Activated CD4-positive, alpha-beta T cell treated with anti-CD3 and anti-CD28 coated beads for 36 hours (primary cell): ENCODE measurements at places on chromosomes 3 and 15.

DNA sequence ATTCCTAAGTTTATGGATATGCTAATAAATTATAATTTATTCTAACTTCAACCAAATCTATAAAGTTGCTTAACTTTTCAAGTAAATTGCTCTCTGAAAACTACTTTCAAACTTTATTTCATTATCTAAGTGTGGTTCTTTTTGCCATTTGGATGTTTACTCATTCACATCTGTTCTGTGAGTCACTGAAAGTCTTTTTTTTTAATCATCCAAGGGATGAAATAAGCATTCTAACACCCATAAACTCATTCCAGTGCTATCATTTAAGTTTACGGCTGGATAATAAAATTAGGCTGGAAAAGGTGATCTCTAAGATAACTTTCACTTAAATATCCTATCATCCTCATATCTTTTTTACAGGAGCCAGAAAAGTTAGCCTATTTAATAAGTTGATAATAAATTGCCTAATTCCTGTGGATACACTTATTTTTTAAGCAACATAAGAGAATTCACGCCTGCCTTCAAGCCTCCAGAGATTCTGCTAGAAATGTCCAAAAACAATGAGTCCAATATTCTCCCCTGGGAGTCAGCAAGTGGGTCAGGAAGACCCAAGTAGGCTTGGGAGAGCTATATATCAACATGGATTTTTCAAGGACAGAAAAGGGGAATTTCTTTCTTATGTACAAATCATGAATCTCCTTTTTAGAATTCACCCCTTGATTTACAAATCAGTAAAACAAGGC lies 25.8 kb downstream of the SCG3 start:
- DNase-seq: no peak

GRCh38 chr15:38702178-38702912 lies 137.7 kb upstream of the RASGRP1 start:
- no peak for DNase-seq

- peak; percentile 18 for DNase-seq
These were observed 174.0 kb upstream of the PRICKLE2 start for GRCh38 chr3:64399205-64399800.

- no peak for DNase-seq
These were observed 2.9 kb downstream of the ZNF385D start for GRCh38 chr3:21747966-21748555.

GRCh38 chr3:160455846-160456245 lies 6.3 kb upstream of the TRIM59 start:
- DNase-seq: no peak

GRCh38 chr15:87660251-87661129 lies 596.0 kb downstream of the NTRK3 start:
- DNase-seq: no peak

DNA sequence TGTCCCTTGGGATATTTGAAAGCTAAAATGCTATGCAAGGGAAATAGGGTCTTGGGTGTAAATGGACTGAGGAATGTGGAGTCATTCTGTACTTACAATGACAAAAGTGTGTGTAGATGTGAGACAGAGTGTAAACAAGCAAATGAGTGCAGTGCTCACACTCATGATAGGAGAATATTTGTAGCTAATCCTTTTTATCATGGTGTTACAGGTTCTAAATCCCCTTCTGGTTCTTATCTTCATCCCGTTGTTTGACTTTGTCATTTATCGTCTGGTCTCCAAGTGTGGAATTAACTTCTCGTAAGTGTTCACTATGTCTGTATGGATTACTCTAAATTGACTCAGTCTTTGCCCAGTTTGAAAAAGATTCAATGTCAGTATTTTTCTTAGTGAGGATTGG lies 30.5 kb downstream of the SLC15A2 start:
- DNase-seq: no peak

GRCh38 chr3:155088706-155089345 lies 8.7 kb downstream of the MME start:
- DNase-seq: no peak

DNA sequence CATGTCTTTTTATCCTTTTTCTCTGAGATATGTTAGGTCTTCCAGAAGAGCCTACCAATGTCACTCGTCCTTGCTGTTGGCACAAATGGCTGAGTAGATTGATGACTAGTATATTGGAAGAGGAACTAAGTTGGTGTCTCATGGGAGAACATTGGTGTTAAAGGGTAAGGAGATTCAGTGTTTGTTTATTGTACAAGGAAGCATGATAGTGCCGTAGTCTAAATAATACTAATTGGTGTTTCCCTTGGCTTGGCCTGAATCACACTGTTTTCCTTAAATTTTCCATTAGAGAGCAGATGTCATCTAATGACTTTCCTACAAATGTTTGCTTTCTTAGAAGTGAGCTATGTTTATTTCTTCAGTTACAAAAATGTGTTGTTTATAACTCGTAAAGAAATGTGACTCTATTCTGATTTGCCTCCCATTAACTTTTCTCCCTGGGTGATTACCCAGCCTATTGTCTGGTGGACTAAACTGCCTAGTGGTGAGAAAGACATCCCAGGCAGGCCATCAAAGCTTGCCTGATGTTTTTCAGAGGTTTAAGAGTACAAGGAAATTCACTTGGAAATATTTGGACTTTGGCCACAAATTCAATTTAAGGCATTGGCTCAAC lies 28.7 kb downstream of the ADAMTSL3 start:
- no peak for DNase-seq

DNA sequence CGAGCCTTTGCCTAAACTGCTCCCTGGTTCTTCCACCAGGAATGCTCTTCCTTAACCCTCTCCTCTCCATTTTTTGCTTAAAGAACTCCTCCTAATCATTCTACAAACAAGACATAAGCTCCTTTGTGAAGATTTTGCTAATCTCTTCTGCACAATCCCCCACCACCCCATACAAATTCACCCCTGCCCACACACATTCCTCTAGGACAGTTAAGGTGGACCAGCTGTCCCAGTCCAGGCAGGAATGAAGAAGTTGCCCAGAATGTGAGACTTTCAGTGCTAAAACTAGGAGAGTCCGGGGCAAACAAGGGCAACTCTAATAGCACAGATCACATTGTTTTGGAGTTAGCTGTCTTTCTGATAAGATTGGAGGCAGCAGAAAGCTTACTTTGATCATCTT lies 13.9 kb upstream of the FAM174B start:
- no peak for DNase-seq

DNA sequence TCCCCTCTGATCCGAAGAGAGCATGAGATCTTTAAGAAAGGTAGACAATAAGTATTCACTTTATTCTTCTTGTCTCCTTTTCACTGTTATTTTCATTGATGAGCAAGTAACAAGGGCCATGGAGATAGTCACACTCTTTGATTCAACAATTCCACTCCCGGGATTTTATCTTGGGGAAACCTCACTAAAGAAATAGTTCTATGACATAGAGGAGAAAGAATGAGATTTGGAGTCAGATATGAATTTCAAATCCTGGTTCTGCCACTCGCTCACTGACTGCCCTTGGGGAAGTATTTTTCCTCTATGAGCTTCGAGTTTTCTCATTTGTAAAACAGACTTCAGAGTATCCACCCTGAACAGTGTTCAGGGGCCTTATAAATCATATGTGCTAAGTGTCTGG lies 514.6 kb downstream of the NLGN1 start:
- no peak for DNase-seq

DNA sequence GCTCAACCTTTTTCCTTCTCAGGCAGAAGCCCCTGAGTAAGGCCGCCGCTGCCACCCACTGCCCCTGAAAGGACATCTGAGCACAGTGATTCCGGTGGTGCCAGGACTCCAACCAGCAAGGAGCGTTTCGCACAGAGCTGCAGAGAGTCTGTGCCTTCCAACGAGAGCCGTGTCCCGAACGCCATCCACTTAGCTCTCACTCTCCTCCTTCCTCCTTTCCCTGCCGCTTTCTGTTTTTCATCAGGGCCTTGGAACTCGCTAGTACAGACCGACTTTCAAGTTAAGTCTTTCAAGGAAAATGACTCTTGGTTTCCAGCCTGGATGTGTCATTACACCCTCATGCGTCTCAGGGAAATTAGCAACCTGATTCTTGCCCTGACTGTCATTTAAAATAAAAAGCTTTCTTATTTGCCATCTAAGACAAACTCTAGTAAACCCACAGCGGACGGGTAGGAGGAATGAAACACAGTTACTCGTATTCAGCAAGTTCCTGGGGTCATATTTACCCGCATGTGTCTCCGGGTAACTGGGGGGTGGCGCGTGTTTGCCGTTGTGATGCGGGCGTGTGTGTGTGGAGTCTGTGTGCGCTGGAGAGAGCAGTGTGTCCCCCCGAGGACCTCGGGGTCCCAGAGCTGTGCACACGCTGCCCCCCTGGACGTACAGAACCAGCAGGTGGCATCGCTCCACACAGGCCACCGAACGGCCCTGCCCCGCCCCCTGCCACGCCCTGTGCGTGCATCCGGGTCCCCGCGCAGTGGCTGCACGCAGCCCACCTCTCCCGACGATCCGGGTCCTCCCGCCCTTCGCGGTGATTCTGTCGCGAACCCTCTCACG lies 30.4 kb upstream of the ALDH1A3 start:
- DNase-seq: peak; percentile 72

GRCh38 chr3:150409512-150410310 lies 1.6 kb downstream of the TSC22D2 start:
- DNase-seq: peak; percentile 85

DNA sequence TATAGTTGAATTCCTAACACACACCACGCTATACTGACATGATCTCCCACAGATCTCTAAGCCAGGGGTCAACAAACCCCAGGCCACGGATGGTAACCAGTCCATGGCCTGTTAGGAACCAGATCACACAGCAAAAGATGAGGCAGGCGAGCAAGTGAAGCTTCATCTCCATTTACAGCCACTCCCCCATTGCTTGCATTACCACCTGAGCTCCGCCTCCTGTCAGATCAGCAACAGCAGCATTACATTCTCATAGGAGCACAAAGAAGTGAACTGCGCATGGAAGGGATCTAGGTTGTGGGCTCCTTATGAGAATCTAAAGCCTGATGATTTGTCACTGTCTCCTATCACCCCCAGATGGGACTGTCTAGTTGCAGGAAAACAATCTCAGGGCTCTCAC lies 2.7 kb downstream of the PDCD7 start:
- peak; percentile 20 for DNase-seq

GRCh38 chr3:113264283-113265131 lies 53.1 kb downstream of the BOC start:
- no peak for DNase-seq

- DNase-seq: no peak
These were observed 282.0 kb upstream of the VEPH1 start for GRCh38 chr3:157785102-157785826.

DNA sequence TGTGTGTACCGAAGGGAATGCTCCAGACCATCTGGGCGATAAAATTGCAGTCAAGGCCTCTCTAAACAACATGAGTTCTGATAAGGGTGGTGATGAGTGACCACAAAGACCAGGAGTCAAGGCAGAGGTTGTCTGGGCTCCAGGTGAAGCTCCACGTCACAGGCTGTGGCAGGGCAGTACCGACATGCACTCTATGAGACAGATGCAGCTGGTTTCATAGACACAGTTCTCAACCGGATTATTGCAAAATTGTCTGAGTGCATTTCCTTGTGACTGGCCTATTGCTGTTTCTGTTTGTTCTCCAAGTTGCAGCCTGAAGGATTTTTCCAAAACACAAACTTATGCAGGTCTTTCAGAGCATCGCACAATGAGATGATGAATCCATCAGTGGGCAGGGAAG lies 157.5 kb upstream of the HES1 start:
- DNase-seq: no peak

- DNase-seq: no peak
These were observed 39.2 kb downstream of the EPHB3 start for GRCh38 chr3:184600685-184601377.

DNA sequence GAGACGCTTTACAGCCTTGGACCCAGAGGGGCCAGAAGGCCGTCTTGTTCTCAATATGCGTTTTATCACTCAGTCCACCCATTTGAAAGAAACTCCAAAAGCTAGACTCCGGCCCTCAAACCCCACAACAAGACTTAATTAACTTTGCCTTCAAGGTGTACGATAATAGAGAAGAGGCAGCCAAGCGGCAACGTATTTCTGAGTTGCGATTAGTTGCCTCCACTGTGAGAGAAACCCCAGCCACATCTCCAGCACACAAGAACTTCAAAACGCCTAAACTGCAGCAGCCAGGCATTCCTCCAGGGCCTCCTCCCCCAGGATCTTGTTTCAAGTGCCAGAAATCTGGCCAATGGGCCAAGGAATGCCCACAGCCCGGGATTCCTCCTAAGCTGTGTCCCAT lies 17.4 kb upstream of the INO80 start:
- no peak for DNase-seq

- no peak for DNase-seq
These were observed 56.6 kb downstream of the CBLB start for GRCh38 chr3:105812194-105812586.

DNA sequence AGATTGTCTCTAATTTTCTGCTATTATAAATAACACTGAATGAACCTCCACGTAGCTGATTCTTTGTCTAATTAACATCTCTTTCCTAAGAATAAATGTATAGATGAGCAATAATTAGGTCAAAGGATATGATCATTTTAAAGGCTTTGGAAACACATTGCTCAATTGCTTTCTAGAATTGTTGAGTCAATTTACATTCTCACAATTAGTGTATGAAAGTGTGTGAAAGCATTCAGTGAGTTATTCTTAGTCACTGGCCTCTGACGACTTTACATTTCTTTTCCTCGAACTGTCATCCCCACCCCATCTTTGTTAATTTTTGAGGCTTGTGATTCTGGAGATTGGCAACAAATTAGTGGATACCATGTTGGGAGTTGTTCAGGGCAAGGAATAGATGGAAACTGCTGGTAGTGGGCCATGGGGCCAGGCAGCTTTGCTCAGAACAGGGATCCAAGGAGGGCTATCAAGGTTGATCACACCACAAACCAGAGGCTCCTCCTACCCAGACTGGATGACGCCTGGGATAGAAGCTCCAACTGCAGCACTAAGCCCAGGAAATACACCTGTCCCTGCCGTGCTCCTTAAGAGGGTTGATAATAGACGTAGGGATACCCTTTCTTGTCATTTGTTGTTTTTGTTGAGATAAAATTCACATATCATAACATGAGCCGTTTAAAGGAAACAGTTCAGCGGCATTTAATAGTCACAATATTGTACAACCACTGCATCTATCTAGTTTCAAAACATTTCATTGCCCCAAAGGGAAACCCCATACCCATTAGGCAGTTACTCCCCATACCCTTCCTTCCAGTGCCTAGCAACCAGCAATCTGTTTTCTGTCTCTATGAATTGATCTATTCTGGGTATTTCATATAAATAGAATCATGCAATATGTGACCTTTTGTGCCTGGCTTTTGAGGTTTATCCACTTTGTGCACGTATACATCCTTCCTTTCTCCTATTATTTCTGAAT lies 27.9 kb downstream of the EIF1B start:
- DNase-seq: peak; percentile 36

- DNase-seq: no peak
These were observed 92.9 kb downstream of the LRRC3B start for GRCh38 chr3:26715431-26715830.

GRCh38 chr3:81339040-81339845 lies 422.2 kb downstream of the GBE1 start:
- no peak for DNase-seq

- DNase-seq: no peak
These were observed 4.3 kb downstream of the SNX33 start for GRCh38 chr15:75651810-75652543.

DNA sequence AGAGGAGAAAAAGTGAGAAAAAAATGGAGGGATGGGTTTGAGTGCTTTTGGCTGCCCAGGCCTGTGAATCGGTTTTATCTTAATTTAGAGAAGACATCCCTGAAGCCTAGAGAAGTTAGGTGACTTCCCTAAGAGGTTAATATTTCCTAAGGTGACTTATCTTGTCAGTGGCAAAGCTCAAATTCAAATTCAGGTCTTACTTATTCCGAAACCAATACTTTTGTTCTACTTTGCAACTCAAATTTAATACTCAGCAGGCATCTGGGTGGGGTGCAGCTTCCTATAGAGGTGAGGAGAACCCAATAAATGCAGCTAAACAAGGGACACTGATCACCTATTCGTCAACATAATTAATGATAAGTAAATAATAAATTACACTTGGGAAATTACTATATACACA lies 54.9 kb upstream of the MYRIP start:
- DNase-seq: no peak
